ENCODE measurements at places on chromosomes 1 and 21. TPM values are rescaled to one million over a fixed set of nuclear protein-coding genes. Genes with fewer than 3 reads are reported as not detected.

- DNase-seq = no peak
Measured at GRCh38 chr1:94303005-94303404, 65.6 kb upstream of the ARHGAP29 start.

DNA sequence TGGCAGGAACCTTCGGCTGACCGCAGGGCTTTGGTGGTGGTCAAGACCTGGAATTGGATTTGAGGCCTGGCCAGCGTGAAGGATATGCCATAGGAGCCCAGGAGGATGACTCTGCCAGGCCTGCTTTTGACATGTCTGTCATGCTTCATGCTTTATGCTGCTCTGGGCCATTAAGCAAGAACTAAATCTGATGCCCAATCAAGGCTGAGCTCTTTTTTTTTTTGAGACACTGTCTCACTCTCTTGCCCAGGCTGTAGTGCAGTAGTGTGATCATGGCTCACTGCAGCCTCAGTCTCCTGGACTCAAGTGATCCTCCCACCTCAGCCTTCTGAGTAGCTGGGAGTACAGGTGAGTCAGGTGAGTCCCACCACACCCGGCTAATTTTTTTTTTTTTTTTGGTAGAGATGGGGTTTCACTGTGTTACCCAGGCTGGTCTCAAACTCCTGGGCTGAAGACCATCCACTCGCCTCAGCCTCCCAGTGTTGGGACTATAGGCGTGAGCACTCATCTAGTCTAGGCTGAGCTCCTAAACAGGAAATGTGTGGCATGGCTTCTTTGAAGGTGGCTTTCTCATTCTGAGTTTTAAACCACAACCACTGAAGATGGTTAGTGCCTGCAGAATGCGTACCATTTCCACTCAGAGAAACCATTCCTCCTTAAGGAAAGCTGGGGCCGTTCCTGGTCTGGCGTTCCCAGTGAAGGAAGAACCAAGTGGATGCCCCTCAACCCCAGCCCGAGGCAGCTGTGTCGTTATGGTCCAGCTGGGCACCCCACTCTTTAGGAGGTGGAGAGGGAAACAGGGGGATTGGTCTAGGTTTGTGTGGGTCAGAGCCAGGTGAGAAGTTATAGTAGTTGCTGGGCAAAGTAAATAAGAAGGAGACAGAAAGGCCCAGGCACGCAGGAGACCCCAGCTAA lies 34.2 kb upstream of the ATP5PO start:
- DNase-seq = no peak

Gene POTED
- polyA plus RNA-seq = not detected

Gene PRRX1
- polyA plus RNA-seq = 3.3 TPM

Gene SEC16B
- 23.7 TPM for polyA plus RNA-seq

GRCh38 chr1:202681736-202682420 lies 28.4 kb downstream of the SYT2 start:
- no peak for DNase-seq

Gene ZNF648
- 0.04 TPM for polyA plus RNA-seq

- no peak for DNase-seq
Measured at GRCh38 chr1:234519506-234519905, 40.5 kb upstream of the TARBP1 start.

Gene CASZ1
- 16.2 TPM for polyA plus RNA-seq

DNA sequence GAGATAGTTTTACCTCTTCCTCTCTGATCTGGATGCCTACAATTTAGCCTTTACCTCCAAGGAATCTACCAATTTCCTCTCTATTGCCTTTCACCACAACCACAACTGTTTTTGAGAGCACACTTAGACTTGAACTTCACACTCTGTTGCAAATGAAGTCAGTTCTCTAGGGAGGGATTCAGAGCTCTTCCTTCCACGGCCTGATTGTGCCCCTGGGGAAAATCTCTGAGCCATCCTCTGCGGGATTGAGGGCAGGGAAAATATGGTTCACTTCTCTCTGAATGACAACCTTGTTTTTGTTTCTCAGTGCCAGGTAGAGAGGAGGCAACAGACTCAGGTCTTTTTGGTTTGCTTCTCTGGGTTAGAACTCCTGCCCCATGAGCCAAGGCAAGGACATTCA lies 35.4 kb upstream of the BCL10 start:
- DNase-seq = no peak

- peak; percentile 56 for DNase-seq
Measured at GRCh38 chr21:45880097-45881068, 101.2 kb upstream of the COL6A1 start.

Gene TEDDM1
- 0.09 TPM for polyA plus RNA-seq

Gene CELA2A
- 0.18 TPM for polyA plus RNA-seq
